IPS DF 6.9 (cell line): ENCODE measurements at places on chromosomes 1 and 21.

DNA sequence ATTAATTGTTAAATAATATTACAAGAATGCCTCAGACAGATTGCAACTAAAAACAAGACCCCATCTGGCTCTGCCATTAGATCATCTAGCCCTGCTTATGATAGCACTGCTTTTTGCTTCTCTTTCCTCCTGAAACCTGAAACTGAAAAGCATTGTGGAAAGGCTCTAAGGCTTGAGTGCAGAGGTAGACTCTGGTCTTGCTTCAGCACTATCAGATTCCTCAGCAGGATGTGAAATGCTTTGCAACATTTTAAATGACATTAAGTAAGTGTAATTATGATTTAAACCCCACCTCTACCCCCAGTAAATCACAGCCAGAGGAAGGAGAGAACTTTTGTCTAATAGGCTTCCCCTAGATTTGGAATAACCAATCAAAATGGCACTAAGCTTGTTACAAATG lies 32.9 kb downstream of the PHC2 start:
- no peaks in the 10 kb centered on the region for H3K27me3 ChIP-seq
- no peak for DNase-seq
- H3K4me3 ChIP-seq = no peak overlapping the region
- no peaks in the 10 kb centered on the region for H3K4me1 ChIP-seq
- no peak overlapping the region for H3K27ac ChIP-seq
- H3K36me3 ChIP-seq = no peaks in the 10 kb centered on the region

- H3K4me1 ChIP-seq = no peaks in the 10 kb centered on the region
- H3K27me3 ChIP-seq = no peaks in the 10 kb centered on the region
- no peak overlapping the region for H3K27ac ChIP-seq
These were observed 1730.2 kb downstream of the MRPL39 start for GRCh38 chr21:23876925-23877558.

DNA sequence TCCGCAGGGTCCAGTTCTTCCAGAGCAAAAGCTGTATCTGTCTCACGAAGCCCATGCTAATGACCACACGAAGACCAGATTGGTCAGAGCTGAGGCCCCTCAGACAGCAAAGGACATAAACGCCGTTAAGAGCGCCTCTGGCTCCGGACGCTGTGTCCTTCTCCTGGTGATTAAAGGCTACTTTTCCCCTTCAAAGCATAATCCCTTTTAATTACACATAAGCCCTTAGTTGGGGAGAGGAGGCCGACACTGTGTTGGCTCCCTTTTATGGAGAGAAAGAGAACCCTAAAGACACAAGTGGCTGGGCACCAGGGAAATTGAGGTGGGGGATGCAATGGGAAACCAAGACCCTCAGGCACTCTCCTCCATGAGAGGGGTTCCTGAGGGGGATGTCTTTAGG lies at the start of gene ABCA4:
Gene ABCA4 (minus strand): TSS at position 158 of the 400 bp plus-strand sequence. CDS start 103 bp downstream, at position 55.
- H3K27me3 ChIP-seq = no peaks in the 10 kb centered on the region
- H3K27ac ChIP-seq = no peak within 1 kb of the TSS
- DNase-seq = no peak
- peaks cover 4% of the 10 kb centered on the region; the same call in 1 of the 2 replicates for H3K4me1 ChIP-seq

- no peaks in the 10 kb centered on the region for H3K27me3 ChIP-seq
- no peak overlapping the region for H3K27ac ChIP-seq
- DNase-seq = no peak
- no peaks in the 10 kb centered on the region for H3K36me3 ChIP-seq
These were observed 36.2 kb upstream of the KLHDC7A start for GRCh38 chr1:18444563-18444962.

- no peak for DNase-seq
- no peaks in the 10 kb centered on the region for H3K4me1 ChIP-seq
- H3K27me3 ChIP-seq = no peaks in the 10 kb centered on the region; the same call in 1 of the 2 replicates
- H3K36me3 ChIP-seq = no peaks in the 10 kb centered on the region
- H3K27ac ChIP-seq = no peak overlapping the region
- no peak overlapping the region for H3K4me3 ChIP-seq
These were observed 33.0 kb downstream of the DSCAM start for GRCh38 chr21:40813918-40814317.
